G401 (cell line): ENCODE measurements at places on chromosomes 7 and 10. TPM values are rescaled to one million over a fixed set of nuclear protein-coding genes. Genes with fewer than 3 reads are reported as not detected.

DNA sequence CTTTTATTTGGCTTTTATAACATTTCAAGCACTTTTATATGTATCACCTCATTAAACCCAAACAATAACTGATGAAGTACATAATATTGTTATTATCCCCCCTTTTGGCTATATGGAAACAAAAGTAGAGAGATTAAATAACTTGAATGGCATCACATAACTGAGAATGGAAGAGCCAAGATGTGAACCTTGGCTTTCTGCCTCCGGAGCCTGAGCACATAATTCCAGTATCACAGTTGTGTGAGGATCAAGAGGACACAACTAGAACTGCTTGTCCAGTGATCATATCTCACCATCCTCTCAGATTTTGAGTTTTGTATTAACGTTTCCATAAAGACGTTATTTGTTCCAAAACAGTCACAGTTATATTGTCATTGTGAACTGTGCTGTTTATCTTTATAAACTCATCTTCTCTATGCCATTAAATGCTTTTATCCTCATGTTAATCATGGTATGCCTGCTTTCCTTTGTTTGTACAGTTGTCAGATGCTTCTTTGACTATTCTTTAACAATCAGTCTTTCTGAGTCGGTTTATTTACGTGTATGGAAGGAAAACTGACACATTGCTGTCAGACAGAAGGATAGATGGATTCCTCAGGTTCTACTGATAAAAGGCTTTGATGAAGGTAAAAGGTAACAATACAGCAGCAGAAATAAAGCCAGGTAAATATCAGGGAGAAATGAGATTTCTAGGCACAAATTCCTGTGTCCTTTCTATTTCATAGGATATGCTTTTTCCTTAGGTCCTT lies 92.0 kb upstream of the FAM13C start:
- DNase-seq: no peak

- no peak for DNase-seq
Measured at GRCh38 chr10:60967854-60968484, 24.0 kb upstream of the RHOBTB1 start.

- DNase-seq: no peak
Measured at GRCh38 chr7:47385536-47386125, 196.3 kb downstream of the TNS3 start.

- no peak for DNase-seq
Measured at GRCh38 chr7:158266817-158267741, 320.5 kb downstream of the PTPRN2 start.

DNA sequence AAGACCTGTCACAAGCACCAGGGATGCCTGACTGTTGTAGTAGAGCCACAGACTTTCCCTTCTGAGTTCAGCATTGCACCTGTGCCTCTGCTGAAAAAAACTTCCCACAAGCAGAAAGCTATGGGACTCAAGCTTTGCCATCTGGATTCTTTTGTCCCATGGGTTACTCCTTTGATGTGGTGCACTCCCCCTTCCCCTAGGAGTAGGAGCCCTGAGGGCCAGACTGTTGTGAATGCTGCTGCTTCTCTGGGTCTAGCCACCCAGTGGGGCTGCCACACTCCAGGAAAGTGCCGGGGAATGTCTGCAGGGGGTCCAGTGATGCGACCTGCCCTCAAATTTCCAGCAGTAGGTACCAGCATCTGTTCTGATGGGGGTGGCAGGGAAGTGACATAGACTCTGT lies 11.7 kb downstream of the CASP7 start:
- no peak for DNase-seq

ACHE gene
- total RNA-seq: 3.6 and 5.0 TPM in 2 replicates

- DNase-seq: no peak
Measured at GRCh38 chr10:124595143-124595883, 133.7 kb downstream of the LHPP start.

DNA sequence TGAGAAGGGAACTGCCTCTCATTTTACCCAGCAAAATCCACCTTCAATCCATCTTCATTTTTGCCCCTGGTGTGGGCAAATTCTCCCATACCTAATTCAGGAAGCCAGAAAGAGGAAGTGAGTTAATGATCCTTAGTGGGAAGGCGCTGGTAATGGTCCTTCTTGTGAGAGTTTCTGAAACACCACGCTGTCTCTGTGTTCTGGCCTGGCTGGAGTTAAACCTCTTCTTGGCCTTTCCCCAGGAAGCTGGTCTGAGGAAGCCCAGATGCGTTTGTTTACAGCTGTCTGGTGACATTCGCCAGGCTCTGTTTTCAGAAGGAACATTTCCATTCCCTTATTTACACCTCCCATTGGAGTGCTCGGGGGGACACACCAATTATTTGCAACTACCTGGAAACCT lies 24.3 kb downstream of the HTRA1 start:
- no peak for DNase-seq
